ENCODE measurements at places on chromosomes 5 and 9.

DNA sequence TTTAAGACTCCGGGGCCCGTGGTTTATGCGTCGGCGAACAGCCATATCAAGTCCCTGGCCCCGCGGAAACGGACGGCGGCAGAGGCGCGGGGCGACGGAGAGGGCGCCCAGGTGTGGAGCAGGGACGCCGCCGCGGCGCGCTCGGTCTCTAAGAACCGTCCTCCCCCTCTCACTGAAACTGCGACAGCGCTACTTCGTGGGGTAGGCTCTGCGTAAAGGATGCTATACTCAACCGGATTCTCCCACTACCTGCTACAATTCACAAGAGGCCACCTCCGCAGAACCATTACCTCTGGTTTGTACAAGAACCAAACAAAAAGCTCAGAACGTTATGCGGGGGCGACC lies 404 bp downstream of the MRNIP start:
- no peak for DNase-seq

DNA sequence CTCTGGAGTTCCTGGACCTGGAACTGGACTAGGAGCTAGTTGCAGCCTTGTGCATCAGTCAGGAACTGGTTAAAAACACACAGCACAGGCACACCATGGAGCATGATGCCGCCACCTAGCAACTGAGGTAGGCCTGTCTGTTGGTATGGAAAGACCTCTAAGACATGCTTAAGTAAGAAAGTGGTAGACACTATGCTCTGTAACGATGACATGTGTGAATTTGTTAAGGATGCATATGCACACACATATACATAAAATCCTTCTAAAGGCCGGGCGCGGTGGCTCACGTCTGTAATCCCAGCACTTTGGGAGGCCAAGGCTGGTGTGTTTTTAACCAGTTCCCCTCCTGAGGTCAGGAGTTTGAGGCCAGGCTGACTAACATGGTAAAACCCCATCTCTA lies 136.9 kb upstream of the RASEF start:
- DNase-seq, result no peak

DNA sequence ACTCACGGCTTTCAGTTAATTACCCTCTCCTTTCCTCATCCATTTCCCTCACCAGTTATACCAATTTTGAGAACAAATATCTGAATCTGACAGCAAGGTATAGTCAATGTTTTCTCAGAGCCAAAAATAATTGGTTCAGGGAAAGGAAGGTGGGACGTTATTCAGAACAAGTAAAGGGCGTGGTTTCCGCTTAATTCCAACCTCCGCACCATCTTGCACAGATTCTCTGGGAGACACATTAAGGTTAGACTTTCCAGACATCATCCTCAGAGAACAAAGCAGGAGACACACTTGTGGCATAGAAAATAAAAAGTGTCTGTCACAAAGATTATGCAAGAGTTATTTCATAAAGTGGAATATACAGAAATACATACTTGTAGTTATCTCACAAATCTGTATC lies 441.2 kb downstream of the IRX1 start:
- DNase-seq, result no peak

- DNase-seq, result no peak
These were observed 24.7 kb upstream of the TJP2 start for GRCh38 chr9:69149321-69149807.

- DNase-seq, result no peak
These were observed 127.6 kb downstream of the EDIL3 start for GRCh38 chr5:84257061-84257460.

DNA sequence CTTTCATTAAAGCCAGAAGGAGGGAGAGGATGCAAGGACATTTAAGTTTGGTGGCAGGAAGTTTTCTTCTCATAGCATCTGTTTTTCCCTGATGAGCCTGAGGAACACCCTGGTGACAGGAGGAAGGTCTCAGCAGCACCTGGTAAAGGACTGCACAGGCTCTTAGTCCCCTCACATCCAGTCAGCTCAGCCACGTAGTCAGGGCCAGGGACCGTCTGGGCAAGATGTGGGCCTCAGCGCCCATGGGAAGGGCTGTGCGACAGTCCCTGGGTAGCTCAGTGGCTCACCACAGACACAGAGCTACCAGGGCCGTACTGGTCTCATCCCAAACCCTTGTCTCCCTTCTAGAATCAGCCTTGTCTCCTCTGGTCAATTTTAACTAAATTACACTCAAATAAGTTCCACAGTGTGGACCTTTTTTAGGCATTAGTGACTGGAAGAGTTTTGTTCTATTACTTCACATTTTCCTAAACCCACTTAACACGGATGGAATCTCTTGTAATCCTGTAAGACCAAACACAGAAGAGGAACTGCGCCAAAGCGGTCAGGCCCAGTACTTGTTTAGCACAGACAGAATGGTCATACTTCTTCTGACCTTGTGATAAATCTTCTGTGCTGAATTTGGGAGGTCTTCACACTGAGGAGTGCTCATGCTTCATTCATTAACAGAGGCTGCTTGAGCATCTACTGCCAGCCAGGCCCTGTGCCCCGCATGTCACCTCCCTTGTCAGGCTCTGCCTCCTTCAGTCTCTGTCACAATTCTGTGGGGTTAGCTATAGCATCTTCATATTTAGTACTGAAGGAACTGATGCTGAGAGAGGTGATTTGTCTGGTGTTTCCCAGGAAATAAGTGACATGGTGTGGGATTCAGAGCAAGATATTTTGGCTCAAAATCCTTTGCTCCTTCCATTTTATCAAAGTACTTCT lies 91.4 kb downstream of the ANGPTL2 start:
- no peak for DNase-seq

DNA sequence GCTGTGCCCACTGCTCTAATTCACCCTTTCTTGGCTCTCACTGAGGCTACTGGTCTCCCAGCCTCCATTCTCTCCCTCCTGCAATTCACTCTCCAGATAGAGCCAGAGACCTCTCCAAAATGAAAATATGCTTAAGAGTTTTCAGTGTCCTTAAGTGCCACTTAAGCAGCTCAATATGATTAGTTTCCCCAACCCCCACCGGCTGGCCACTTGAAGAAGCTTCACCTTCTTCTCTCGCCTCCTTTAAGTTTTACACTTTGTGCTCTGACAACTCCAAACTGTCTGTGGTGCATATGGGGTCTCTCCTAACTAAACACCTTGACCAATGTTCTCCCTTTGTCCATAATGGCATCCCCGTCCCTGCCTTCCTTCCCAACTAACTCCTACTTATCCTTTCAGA lies 53.4 kb downstream of the CDK5RAP2 start:
- no peak for DNase-seq

GRCh38 chr5:35364350-35364749 lies 134.1 kb upstream of the PRLR start:
- DNase-seq, result no peak

GRCh38 chr5:57538341-57538955 lies 55.8 kb upstream of the ACTBL2 start:
- no peak for DNase-seq
